Smooth muscle cell of the brain vasculature (primary cell): ENCODE measurements at places on chromosomes 4 and X.

GRCh38 chr4:102341201-102341600 lies 4.1 kb downstream of the SLC39A8 start:
- no peak for DNase-seq

DNA sequence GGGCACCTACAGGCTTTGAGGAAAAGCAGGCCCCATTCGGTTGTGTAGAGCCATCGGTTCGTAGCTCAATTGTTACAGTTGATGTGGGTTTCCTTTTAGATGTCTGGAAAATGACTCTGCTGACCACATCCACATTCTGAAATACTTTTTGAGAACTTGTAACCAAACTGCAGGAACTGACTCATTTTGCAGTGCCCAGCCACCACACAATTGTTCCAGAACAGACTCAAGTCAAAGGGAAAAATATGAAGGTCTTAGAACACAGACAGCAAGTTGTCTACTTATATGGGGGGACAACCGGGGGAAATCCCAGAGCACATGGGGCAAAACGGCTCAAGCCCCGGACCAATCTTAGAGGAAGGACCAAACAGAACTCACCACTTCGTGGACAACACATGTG lies 557.6 kb upstream of the DIPK2B start:
- no peak for DNase-seq

GRCh38 chrX:150486011-150486410 lies 82.4 kb upstream of the MTM1 start:
- peak; percentile 21 for DNase-seq

GRCh38 chr4:124703154-124703553 lies 9.4 kb downstream of the ANKRD50 start:
- no peak for DNase-seq

DNA sequence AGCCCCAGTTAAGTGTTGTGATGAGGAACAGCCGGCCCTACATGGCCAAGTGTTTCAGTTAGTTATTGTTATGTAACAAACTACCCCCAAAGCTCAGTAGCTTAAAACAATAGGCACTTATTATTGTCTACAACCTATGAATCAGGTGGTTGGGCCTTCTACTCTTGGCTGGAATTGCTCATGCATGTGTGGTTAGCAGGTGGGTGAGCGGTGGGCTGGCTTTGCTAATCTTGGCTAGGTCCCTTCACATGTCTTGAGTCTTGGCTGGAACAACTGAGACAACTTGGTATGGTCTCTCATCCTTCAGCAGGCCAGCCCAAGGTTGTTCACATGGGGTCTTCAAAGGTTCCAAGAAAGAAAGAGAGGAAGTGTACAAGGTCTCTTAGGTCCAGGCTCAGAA lies 54.5 kb upstream of the CHRNA9 start:
- DNase-seq: no peak

GRCh38 chr4:98657531-98658286 lies 702 bp downstream of the TSPAN5 start:
- DNase-seq: no peak

GRCh38 chr4:67375291-67375690 lies 170.0 kb downstream of the CENPC start:
- DNase-seq: no peak

GRCh38 chr4:139802931-139803330 lies 137.3 kb downstream of the MGST2 start:
- no peak for DNase-seq

DNA sequence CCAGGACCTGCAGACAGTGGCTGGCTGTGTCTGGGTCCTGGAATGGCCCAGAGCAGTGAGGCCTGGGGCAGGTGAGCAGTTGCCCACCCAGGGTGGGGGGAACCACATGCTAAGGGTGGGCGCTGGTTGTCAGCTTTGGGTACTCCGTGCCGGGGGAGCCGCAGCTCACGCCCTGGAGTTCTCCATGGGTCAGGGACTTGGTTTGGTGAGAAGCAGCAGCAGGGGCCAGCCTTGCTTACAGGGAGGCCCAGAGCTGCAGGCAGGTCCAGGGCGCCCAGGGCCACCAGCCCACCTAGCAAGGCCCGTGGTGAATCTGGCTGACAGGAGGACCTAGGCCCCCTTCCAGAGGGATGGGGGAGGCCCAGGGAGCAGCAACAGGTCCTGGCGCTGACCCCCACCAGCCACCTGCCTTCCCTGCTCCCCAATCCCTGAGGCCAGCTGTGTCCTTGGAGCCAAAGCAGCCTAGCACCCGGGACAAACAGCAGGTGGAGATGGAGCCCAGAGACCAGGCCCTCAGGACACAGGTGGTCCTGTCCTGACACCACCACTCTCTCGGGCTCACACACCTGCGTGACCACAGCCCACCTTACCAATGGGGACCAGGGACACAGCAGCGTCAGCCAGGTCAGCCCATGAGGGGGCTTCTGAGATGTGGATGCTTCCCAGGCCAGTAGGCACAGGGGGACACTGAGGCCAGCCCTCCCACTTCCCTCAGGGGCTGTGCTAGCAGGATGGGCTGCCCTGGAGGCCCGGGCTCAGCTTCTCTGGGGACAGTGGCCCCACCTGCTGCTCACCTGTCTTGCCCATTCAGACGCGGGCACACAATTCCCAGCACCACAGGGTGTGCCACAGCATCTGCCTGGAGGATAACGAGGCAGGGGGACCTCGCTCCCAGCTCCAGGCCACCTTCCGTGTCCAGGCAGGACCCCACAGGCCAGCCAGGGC lies 3.5 kb downstream of the MXD4 start:
- no peak for DNase-seq

- no peak for DNase-seq
These were observed 560.4 kb downstream of the GRXCR1 start for GRCh38 chr4:43452948-43453347.

- no peak for DNase-seq
These were observed 162.1 kb upstream of the KIT start for GRCh38 chr4:54495641-54496040.
